ENCODE measurements at places on chromosomes 11 and 22.

GRCh38 chr11:130638624-130639023, 190.2 kb downstream of the ADAMTS15 start:
- no peak for DNase-seq

DNA sequence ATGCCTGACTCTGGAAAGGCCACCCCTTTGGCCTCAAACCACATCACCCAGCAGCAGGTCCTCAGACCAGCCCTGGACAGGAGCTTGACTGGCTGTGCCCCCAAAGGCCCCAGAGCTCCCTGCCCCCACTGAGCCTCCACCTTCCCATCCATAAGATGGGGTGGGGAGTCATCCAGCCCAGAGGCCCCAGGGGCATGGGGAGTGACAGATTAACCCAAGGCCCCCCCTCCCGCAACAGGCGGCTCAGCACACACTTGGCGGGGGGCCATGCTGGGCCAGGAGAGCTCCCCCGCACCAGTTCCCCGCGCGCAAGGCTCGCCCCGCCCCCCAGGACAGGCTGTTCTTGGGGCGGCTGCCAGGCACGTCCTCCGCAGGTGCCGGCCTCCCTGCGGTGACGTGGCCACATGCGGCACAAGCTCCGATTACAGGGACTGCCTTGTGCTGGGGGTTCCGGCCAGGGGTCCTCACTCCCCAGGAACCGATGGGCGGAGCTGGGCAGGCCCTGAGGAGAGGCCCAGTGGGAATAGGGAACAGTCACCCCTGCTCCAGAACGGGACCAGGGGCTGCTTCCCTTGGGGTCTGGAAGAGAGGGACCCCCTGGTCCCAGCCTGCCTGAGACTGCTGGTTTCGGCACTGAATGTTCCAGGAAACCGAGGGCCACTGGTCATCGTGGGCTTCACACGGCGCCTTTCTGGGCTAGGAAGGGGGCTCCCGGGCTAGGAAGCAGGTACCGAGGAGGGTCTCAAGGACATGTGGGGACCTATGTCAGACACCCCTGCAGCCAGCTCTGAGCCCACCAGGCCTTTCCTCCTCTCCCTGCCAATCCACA, 5.1 kb upstream of the CDKN1C start:
- DNase-seq = no peak

DNA sequence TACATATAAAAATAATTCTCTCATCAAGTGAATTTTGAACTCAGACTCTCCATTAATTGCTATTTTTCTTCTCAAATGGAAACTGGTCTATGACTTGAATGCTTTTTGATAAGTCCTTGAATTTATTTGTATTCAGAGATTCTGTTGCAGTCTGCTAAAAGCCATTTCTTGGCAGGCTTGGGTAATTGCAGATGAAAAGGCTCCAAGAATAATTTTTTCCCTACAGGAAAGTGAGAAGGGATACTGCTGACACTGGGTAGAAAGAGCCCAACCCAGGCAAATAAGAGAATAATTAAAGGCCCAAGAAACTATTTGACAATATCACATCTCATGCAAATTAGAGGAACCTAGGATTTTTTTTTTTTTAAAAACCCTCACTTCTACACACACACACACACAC, 246.5 kb upstream of the DDI1 start:
- DNase-seq = no peak

GRCh38 chr11:58775066-58775708, 43.4 kb upstream of the GLYAT start:
- no peak for DNase-seq

GRCh38 chr11:110716361-110716760, 4.1 kb upstream of the ARHGAP20 start:
- DNase-seq = no peak

GRCh38 chr11:9738116-9738515, 74.2 kb downstream of the SWAP70 start:
- DNase-seq = no peak

DNA sequence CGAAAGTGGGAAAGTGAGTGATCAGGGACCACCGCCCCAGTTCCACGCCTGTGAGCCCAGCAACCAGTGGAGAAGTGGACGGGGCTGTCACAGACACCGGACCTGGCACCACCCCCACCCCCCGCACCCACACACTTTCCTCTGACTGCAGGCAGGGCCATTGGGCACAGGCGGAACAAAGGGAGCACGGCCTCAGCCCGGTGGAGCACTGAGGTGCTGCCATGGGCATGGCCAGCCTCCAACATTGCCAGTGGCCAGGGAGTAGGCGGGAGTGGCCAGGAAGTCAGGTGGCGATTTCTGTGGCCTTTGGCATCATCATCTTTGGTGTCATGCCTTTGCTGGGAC, 78.5 kb downstream of the BCR start:
- no peak for DNase-seq
